Fibroblast of skin of left biceps (primary cell): ENCODE measurements at places on chromosomes 3 and 15.

- DNase-seq = no peak
Measured at GRCh38 chr3:196555295-196555694, 13.1 kb downstream of the WDR53 start.

- DNase-seq = no peak
Measured at GRCh38 chr3:165192610-165193192, 3.5 kb downstream of the SLITRK3 start.

DNA sequence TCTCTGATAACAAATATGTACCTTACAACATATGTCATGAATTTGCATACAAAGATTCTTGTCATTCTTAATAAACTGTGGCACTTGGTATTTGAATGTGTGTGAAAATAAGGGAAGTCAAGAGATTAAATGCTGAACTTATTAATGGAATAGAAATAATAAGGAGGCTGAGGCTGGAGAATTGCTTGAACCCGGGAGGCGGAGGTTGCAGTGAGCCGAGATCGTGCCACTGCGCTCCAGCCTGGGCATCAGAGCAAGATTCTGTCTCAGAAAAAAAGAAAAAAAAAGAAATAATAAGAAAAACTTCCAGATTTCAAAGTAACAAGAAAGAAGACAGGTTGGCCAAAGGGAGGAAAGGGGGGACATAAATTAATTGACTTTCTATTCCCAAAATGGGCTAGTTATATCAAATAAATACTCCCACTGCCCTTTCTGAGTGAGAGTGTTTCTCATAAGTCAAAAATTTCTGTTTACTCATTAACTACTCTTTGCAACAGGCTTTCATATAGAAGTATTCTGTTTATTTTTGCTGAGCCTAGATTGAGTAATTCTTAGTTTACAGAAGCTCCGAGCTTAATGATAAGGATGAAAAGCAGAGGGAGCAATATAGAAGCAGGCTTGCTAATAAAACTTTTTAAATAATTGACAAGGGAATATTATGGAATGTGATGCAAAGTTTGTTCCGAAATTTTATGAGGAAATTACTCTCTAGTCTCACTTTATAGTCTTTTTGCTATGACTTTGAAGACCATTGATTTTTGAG lies 25.6 kb downstream of the KNG1 start:
- DNase-seq = no peak

DNA sequence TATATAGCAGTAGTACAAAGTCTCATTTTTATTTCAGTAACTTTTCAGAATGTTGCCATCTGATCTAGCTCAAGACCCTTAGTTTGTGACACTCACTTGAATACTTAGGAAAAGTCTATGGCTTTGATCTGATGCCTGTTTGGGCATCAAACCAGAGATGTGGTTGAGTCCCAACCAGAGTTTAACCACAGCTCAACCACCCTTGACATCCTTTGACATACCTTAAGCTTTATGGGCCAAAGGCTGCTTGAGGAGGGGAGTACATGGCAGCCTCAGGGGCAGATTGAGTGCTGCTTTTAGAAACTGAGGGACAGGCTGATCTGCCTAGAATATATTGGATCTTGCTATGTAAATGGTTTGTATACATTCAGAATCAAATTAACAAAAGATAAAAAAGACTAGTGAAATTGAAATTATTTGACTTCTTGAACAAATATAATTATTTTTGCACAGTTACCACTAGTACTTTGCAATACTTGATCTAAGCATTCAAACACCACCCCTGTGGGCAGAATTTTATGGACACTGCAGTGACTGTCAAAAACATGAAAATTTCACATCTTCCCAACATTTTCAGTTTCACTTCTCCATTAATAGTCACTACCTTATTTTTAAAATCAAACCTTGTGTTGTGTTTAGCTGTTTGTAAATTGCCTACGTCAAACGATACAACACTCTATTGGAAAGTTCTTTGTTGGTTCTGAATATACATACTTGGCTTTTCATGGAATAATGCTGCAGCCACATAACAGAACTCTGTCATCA lies 199.8 kb downstream of the UBE2E2 start:
- no peak for DNase-seq

- DNase-seq = no peak
Measured at GRCh38 chr3:30302027-30302426, 304.4 kb upstream of the TGFBR2 start.

GRCh38 chr3:15630646-15631350 lies 29.3 kb downstream of the BTD start:
- peak; percentile 62 for DNase-seq

DNA sequence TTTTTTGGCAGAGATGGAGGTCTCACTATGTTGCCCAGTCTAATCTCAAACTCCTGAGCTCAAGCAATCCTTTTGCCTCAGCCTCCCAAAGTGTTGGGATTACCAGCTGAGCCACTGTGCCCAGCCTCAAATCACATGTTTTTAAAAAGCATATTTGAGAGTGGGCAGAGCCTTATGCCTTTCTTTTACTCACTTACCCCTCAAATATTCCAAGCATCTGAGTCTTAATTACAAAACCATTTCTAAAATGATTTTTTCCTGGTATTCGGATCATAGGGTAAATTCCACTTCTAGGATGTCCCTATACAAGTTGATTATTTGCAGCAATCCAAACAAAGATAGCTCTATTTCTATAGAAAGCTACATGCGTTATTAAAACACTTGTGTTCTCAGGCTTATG lies 106.1 kb downstream of the RFTN1 start:
- DNase-seq = no peak

DNA sequence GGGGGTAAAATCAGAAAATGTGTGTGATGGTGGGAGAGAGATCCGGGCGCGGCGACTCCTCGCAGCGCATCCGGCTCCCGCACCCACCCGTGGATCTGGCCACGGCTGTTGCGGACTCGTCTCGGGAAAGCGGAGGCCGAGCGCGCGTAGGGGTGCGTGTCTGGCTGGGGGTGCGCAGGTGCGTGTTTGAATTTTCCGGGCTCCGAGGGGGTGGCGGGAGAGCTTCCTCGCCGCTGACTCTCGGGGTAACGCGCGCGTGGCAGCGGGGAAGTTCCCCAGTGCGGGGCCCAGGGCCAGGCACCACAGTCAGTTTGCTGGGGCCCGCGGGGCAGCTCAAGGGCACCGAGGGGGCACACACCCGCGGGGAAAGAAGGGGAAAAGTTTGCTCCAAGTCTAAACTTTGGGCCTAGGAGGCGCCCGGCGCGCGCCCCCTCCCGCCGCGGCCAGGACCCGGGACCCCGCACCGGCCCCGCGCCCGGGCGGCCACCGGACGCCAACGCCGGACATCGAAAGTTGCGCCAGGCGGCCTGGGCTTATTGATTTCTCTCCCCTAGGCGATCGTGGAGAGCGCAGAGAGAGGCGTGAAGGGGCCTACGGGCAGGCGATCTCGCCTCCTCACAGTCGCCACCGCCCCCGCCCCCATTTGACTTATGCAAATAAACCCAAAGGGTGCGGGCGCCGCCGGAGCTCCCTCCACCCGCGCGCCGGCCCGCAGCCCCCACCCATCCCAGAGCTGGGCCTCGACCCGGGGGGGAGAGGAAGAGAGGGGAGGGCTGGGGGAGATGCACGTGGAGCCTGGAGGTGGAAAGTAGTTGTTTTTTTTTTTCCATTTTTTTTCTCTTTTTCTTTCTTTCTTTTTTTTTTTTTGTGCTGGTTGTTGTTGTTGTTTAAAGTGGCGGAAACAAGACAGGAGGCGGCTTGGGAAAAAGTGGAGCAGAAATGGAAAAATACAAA lies 639 bp downstream of the FOXP1 start:
- DNase-seq = no peak

DNA sequence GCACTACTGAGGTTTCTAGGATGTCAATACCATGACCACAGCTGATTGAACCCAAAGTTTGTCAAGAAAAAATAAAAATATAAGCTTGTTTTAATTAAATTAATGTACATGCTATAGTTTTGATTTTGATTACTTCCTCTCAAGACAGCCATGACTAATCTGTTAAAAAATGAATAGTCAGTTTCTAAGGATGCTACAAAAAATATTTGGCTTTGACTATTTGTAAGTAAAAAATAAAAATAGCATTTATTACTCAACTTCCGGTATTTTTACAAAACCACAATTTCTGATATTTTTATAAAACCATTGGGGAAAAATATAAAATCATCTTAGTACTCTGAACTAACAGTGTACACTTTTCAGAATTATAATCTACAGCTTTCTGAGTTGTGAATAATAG lies 12.1 kb upstream of the TEX9 start:
- DNase-seq = no peak

DNA sequence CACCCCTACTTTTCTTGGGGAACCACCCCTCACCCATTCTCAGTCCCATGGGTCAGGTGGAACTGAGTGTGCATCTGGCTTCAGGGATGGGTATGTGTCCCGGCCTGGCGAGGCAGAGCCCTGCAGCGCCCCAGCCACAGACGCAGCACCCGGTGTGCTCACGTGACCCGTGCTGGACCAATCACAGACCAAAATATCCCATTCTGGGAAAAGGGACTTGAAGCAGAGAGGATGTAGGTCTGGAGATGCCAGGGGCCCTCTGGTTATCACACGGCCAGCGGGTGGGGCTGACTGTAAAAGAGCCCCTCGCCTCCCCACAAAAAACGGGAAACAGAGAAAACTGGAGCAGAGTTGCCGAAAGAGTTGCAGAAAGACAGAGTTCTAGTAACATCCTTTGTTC lies 138.0 kb upstream of the RAD18 start:
- DNase-seq = no peak

GRCh38 chr3:43331381-43331780 lies 45.0 kb downstream of the SNRK start:
- DNase-seq = no peak

DNA sequence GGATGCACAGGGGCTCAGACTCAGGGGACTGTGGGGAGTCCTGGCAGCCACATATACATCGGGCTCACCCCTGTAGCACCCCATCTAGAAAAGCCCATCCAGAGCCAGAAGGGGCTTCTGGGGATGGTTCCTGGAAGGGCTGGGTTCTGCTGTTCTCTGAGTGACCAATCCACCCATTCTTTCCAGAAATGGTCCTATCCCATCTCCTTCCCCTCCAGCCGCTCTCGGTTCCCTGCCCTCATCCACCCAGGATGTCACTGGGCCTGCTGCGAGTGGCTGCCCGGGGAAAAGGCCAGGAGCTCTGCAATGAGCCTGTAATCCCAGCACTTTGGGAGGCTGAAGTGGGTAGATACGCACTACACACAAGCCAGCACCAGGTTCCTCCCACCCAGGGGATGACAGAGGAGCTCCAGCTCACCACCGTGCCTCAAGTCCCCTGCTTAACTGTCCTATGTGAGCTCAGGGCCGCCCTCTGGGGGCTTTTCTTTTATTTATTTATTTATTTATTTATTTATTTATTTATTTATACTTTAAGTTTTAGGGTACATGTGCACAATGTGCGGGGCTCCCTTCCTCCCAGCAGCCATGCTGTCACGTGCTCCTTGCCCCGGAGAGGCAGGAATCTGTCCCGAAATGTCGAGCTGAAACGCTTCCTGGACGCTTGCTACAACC lies 13.6 kb upstream of the CSK start:
- DNase-seq = no peak

DNA sequence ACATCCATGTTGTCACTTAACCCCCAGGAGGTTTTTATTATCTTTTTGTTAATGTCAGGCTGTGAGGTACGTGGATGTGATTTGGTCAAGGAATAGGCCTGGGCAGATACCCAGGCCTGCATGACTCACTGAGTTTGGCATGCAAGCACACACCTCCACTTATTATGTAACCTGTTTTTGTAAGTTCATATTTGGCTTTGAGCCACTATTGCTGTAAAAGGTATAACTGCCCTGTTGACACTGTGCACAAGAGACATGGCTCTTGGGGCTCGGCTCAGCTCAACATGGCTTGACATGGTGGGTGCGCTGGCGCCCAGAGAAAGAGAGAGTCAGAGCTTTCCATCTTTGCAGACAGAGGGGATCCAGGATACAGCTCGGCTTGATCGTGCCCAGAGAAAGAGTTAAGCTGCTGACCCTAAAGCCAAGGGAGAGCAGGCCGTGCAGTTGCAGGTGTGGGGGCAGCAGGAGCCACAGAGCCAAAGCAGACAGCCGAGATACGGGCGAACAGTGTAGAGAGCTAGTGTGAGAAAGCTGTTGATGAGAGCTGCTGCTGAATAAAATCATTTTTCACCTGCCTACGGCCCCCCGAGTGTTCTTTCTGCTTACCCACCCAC lies 67.9 kb upstream of the UNC13C start:
- no peak for DNase-seq

DNA sequence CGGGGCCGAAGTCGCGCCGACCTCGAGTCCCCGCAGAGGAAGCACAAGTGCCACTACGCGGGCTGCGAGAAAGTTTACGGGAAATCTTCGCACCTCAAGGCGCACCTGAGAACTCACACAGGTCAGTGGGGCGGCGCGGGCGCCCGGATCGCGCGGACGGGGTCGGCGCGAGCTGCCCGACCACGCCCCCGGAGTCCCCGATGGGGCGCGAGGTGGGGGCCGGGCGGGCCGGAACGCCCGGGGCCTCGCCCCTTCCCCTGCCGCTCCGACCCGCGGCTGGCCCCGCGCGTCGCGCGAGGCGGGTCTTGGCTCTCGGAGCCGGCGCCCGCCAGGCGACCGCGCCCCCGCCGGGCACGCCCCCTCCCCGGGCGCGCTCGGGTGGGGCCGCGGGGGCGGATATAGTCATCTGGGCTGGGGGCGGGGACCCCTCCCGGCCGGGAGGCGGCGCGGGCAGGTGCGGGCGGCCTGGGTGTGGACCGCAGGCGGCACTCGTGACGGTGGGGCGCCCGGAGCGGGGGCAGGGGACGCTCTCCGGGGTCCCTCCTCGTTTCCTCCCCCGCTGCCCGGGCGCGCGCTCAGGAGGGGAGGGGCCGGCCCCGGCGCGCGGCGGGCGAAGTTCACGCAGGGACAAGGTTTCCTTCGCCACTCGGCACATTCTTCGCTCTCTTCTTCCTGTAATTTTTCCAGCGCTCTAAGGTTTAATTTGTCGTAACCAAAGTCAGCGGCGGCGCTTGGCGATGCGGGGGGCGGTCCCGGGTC lies 1.2 kb downstream of the KLF13 start:
- DNase-seq = no peak

DNA sequence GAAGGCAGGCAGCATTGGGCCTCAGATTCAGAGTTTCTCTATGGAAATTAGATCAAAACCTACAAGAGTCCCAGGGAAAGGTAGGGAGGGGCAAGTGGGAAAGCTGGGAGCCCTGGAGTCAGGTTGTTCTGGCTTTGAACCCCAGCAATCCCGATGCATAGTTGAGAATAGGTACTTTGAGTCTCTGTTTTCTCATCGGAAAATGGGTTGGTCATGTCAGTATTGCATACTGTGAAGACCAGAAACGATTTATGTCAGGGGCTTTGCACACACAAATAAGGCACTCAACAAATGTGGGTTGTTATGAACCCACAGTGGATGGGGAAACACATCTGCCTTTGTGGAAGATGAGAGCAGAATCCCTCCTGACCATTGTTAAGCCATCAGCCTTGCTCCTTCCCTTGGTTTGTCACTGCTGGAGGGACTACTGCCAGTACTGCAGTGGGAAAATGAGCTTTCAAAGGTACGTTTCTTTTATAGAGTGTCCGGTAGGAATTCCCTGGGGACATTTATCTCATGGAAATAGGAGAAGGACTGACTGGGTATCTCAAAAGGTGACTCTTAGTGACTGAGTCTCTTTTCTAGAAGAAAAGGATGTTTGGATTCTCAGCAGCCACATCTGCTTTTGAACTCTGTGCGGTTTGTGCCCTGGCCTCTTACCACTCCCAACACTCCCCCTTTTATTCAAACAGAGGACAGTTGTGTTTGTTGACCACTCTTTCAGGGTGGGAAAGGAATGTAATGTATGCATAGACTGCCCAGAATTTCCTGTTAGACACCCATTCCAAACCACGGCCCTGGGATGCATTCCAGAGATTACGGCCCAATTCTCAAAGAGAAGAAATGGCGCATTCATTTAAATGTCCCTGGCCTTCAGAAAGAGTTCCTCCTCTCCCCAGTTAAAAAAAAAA lies 54.6 kb upstream of the VILL start:
- peak; percentile 92 for DNase-seq

- DNase-seq = no peak
Measured at GRCh38 chr15:89671687-89672086, 7.5 kb downstream of the PLIN1 start.
